ENCODE measurements at places on chromosomes 2 and 18.
A peak's percentile ranks its signal among the peaks of the same experiment; 100 is the strongest.

- DNase-seq = no peak
Observed at GRCh38 chr18:7784171-7784570, 217.1 kb downstream of the PTPRM start.

GRCh38 chr2:152564754-152565551 is 152.3 kb downstream of the PRPF40A start:
- DNase-seq = no peak

- DNase-seq = no peak
Observed at GRCh38 chr18:70373042-70373519, 84.2 kb downstream of the SOCS6 start.

GRCh38 chr2:46877619-46878113 is 37.9 kb downstream of the MCFD2 start:
- DNase-seq = no peak

DNA sequence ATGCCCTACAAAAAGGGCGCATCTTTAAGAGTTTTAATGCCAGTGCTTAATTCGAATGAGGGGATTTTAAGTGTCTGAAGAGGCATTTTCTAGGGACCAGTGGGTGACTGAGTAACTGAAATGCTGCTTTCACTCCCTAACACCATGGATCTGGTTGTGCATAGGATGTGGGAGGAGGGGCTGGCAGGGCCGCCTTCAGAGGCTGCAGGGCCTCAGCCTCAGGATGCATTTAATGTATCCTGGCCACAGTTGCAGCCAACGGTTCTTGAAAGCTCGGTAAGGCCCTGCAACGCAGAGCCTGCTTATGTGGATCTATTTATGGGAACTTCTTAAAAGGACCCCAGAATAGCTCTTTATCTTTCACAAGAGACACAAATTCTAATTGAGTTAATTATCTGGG is 25.8 kb upstream of the IL18RAP start:
- DNase-seq = no peak

DNA sequence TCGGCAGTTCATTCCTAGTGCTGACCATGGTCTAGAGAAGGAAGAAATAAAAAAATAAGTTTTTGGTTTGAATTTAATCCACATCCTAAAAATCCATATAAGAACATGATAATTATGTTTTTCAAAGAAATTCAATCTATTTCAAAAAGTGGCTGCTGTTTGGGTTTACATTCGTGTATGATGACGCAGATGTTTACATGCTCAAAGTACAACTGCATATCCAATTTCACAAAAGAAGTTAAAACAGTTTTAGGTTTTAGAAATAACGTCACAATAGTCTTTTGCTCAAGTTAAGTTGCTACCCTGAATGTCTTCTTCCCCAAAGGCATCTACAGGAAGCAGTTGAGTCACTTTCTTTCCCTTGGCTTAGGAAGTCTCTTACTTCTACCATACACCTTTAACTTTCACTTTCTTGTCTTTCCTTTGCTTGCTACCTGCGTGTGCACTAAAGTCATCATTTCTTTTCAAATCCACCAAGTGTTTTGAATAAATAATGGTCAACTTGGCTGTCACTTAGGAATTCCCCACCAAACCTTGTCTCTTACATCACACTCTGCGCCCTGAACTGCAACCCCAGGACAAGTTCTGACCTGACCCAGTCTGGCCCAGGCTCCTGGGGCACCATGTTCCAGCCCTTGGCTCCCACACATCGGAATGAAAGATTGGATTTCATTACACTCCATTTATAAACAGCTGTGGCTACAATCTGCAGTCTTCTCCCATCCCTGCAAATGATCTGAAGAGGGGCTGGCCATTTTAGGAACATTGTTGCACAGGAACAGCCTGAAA is 28.4 kb downstream of the FAM237A start:
- no peak for DNase-seq

DNA sequence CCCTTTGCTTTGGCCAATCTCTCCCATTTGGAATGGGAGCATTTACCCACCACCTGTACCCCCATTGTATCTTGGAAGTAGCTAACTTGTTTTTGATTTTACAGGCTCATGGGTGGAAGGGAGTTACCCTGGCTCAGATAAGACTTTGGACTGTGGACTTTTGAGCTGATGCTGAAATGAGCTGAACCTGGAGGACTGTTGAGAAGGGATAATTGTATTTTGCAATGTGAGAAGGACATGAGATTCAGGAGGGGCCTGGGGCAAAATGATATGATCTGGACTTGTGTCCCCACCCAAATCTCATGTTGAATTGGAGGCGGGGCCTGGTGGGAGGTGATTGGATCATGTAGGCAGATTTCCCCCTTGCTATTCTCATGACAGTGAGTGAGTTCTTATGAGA is 58.6 kb upstream of the ZFP36L2 start:
- peak; percentile 22 for DNase-seq

- no peak for DNase-seq
Observed at GRCh38 chr2:207229161-207229560, 63.4 kb upstream of the KLF7 start.

- DNase-seq = peak; percentile 67
Observed at GRCh38 chr2:239198221-239198620, 202.6 kb downstream of the HDAC4 start.

GRCh38 chr2:16746833-16747232 is 81.2 kb upstream of the CYRIA start:
- DNase-seq = no peak

DNA sequence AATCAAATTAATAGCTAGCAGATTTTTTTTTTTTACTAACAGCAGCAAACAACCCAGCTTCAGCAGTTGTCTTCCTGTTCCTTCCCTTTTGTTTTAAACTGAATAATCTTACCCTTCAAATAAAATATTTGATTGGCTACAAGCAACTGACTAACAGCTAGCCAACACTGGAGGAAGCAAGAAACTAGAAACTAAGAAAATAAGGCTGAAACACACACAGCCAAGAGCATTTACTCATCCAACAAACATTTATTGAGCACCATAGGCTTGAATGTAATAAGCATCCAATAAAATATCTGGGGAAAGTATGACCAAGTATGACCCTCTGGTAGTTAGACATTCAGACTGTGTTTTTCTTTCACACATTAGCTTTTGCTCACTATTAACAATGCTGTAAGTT is 189.2 kb downstream of the CD226 start:
- no peak for DNase-seq

DNA sequence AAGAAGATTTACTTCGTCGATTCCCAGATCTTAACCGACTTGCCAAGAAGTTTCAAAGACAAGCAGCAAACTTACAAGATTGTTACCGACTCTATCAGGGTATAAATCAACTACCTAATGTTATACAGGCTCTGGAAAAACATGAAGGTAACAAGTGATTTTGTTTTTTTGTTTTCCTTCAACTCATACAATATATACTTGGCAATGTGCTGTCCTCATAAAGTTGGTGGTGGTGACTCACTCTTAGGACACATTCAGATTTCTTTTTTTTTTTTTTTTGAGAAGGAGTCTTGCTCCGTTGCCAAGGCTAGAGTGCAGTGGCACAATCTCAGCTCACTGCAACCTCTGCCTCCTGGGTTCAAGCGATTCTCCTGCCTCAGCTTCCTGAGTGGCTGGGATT is 26.8 kb downstream of the MSH2 start:
- DNase-seq = no peak

DNA sequence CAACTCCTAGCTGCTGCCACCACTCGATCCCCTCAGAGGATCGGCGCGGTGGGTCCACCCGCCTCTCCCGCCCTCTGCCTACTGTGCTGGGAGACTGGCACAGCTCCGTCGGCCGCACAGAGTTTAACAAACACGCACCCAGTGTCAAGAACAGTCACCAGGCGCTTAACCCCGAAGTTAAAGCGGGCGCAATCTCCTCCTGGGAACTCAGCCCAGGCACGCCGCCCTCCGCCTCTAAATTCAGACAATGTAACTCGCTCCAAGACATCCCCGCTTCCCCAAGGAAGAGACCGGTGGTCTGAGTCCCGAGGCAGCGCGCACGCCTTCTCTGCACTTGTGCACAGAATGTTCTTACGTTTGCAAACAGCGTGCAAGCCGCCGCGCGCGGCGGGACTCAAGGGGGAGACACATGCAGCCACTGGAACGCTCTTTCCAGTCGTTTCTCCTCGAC is 533 bp downstream of the CXCR4 start:
- DNase-seq = no peak

- no peak for DNase-seq
Observed at GRCh38 chr2:157498483-157498882, 54.6 kb upstream of the CYTIP start.

DNA sequence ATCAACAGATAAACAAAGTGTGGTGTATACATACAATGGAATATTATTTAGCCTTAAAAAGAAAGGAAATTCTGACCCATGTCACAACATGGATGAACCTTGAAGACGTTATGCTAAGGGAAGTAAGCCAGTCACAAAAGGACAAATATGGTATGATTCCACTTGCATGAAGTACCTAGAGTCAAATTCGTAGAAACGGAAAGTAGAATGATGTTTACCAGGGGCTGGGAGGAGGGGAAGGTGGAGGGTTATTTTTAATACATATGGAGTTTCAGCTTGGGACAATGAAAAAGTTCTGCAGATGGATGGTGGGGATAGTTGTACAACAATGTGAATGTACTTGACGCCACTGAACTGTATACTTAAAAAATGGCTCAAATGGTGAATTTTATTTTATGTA is 3.3 kb upstream of the DES start:
- DNase-seq = no peak
